Pancreas (tissue), 10 donors: ENCODE measurements at places on chromosomes 13 and 19. TPM values are rescaled to one million over a fixed set of nuclear protein-coding genes. Genes with fewer than 3 reads are reported as not detected.

TMEM255B gene
- total RNA-seq = 1.8 TPM

ZNF85 gene
- total RNA-seq = 6.8 TPM

DNA sequence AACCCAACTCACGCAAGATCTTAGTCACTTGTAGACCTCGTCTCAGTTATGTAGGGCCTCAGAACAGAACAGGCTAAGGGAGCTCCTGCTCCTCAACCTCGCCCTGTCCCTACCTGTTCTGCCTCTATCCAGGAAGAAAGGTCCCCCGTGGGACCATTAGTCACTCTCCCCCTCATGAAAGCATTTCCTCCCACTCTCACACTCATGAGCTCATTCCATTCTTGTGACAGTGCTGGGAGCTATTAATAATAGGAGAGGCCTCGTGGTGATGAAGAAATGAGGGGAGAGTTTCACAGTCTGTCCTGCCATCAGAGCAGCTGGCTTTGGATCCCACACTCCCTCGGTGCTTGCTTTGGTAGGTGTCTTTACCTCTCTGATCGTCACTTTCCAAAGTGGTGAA lies 10.2 kb downstream of the PPP2R1A start:
- DNase-seq = no peak

- peak; percentile 11 for DNase-seq
Observed at GRCh38 chr13:36356058-36356457, 9.9 kb upstream of the SPART start.

- no peak for DNase-seq
Observed at GRCh38 chr13:98368019-98368418, 190.9 kb upstream of the RNF113B start.

DNA sequence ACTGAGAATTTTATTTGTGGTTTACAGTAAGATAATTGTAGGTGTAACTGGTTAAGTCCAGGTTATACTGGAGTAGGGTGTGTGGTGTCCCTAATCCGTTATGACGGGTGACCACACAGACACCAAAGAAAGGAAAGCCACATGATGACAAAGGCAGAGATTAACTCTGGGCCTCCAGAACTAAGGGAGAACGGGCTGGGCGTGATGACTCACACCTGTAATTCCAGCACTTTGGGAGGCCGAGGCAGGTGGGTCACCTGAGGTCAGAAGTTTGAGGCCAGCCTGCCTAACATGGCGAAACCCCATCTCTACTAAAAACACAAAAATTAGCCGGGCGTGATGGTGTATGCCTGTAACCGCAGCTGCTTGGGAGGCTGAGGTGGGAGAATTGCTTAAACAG lies 10.2 kb upstream of the FUT2 start:
- no peak for DNase-seq
